ENCODE measurements at places on chromosomes 13 and 19.

- H3K4me1 ChIP-seq: peaks cover 4% of the 10 kb centered on the region
- peak overlapping the region; percentile 15 for H3K27ac ChIP-seq
- no peaks in the 10 kb centered on the region for H3K27me3 ChIP-seq
These were observed 613 bp downstream of the ATP13A1 start for GRCh38 chr19:19662871-19663255.

- peak; percentile 81 for DNase-seq
- no peaks in the 10 kb centered on the region for H3K36me3 ChIP-seq
- H3K27me3 ChIP-seq: no peaks in the 10 kb centered on the region
- peak overlapping the region; percentile 55 for H3K4me3 ChIP-seq
- no peak overlapping the region for H3K27ac ChIP-seq
- H3K4me1 ChIP-seq: no peaks in the 10 kb centered on the region
These were observed 66.6 kb upstream of the ZNF527 start for GRCh38 chr19:37304190-37304883.

DNA sequence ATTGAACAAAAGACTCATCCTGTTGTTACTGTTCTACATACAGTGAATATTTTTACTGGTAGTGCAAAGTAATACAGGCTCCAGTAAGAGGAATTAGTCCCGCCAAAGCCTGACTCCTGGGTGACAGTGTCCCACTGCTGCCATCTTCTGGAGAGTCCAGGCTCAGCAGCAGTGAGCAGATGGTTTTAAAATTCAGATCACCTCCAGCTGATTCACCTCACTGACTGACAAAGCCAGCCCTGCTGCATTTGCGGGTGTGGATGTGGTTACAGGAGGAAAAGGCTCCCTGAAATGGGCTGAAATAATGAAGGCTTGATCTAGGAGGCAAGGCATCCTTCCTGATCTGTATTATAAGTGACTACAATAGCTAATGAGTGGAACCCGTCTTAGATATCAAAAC is 18.3 kb downstream of the PABPC3 start:
- H3K4me1 ChIP-seq: no peaks in the 10 kb centered on the region
- H3K27ac ChIP-seq: no peak overlapping the region
- H3K36me3 ChIP-seq: no peaks in the 10 kb centered on the region
- DNase-seq: peak; percentile 79

GRCh38 chr19:33486936-33487811 is 34.4 kb downstream of the PEPD start:
- H3K36me3 ChIP-seq: no peaks in the 10 kb centered on the region
- peak overlapping the region; percentile 74 for H3K27ac ChIP-seq
- peak; percentile 62 for DNase-seq
- H3K27me3 ChIP-seq: no peaks in the 10 kb centered on the region
- H3K4me3 ChIP-seq: no peak overlapping the region
- H3K4me1 ChIP-seq: peaks cover 10% of the 10 kb centered on the region

DNA sequence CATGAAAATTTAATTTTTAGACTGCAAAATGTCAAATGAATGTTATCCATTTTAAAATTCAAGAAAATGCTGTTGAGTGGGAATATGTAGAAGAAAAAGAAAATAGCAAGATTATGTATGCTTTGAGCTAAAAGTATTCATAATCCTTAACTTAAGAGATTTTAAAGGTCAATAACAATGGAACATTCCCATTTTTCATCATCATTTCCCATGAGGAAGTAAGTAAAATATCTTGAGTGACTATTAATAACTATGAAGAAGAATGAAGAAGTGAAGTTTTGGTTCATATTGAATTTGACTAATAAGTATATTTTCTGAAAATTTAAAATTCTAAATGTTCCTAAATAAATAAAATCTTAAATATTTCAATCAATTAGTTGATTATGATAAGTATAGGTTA is 273.4 kb downstream of the DACH1 start:
- no peaks in the 10 kb centered on the region for H3K27me3 ChIP-seq
- no peak overlapping the region for H3K27ac ChIP-seq
- no peak overlapping the region for H3K4me3 ChIP-seq
- DNase-seq: no peak

- H3K4me3 ChIP-seq: peak overlapping the region; percentile 58
- H3K27me3 ChIP-seq: peaks cover 48% of the 10 kb centered on the region
- no peaks in the 10 kb centered on the region for H3K4me1 ChIP-seq
- H3K27ac ChIP-seq: no peak overlapping the region
These were observed 348.3 kb downstream of the LIG4 start for GRCh38 chr13:107866941-107867623.

All from cardiac muscle cell (in vitro differentiated cells and primary cell).